T47D (cell line): ENCODE measurements at places on chromosomes 4 and X.

- DNase-seq: no peak
Observed at GRCh38 chr4:70701271-70701670, 12.9 kb downstream of the UTP3 start.

GRCh38 chr4:94389595-94390267 is 47.1 kb upstream of the HPGDS start:
- DNase-seq: no peak

- no peak for DNase-seq
Observed at GRCh38 chr4:81601358-81601694, 129.6 kb upstream of the RASGEF1B start.

DNA sequence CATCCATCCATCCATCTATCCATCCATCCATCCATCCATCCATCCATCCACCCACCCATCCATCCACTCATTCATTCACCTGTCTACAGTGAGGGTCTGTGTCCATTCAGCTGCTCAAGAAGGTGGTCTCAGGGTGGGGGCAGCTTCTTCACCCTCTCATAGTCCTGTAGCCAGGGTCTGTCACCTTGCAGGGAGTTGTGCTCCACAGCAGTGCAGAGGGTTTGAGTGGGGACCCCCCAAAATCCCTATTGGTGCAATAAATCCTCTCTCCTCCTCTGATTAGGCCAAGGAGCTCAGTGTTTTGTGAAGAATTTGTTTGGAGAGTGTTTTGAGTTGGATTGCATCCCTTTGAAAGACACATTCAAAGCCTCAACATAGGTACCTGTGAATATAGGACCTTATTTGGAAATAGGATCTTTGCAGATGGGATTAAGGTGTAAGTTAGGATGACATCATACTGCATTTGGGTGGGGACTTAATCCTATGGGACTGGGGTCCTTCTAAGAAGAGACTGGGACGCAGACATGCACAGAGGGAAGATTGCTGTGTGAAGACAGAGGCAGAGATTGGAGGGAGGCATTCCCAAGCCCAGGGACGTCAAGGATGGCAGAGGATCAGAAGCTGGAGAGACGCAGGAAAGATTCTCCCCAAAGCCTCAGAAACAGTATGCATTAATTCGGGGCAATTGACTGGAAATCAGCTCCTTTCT is 12.0 kb downstream of the P2RY8 start:
- no peak for DNase-seq

GRCh38 chrX:17737986-17738713 is 857 bp downstream of the SCML1 start:
- DNase-seq: no peak

DNA sequence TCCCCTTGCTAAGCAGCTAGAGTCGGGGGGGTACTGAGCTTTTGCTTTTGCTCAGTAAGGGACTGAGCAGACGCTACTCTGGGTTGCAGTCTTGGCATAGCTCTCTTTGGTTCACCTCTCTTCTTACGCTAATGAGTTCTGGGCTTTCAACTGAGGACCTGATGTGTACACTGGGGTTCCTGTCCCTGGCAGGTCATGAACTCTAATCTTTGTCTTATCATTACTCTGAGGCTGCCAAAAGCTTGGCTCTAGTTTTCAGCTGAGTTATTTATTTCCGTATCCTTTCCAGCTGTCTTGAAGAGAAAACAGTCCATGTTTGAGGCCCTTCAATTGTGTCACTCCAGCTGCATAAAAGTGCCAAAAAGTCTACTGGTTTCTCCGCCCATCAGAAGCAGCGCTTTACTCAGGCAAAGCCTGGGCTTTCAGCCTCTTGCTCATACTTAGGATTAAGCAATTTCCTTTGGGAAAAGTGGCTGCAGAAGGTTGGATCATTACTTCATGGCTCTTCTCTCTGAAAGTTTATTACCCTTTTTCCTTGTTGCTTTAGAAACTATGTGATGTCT is 121.0 kb upstream of the STOX2 start:
- no peak for DNase-seq

DNA sequence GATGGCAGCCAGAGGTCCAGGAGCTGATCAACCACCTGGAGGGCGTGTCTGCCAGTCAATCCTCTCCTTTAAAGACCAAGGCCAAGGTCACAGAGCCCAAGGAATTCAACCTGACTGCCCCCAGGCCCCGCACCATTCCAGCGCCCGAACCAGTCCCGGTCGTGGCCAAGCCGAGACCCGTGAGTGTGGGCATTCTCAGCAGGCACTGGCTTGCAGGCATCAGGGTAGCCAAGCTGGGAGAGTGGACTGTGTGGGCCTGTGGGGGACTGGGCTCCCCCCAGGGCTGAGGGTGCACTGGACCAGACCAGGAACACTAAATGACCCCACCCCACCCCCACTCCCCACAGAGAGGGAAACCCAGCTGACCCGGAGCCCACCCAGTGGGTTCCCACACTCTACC is 23.8 kb upstream of the RNF4 start:
- DNase-seq: no peak

GRCh38 chr4:42513748-42514492 is 116.6 kb downstream of the SHISA3 start:
- DNase-seq: no peak

- peak; percentile 19 for DNase-seq
Observed at GRCh38 chr4:72110886-72111285, 79.1 kb downstream of the NPFFR2 start.

GRCh38 chr4:122908223-122908622 is 14.2 kb downstream of the NUDT6 start:
- DNase-seq: peak; percentile 64

GRCh38 chr4:177079327-177079726 is 230.3 kb upstream of the NEIL3 start:
- no peak for DNase-seq

DNA sequence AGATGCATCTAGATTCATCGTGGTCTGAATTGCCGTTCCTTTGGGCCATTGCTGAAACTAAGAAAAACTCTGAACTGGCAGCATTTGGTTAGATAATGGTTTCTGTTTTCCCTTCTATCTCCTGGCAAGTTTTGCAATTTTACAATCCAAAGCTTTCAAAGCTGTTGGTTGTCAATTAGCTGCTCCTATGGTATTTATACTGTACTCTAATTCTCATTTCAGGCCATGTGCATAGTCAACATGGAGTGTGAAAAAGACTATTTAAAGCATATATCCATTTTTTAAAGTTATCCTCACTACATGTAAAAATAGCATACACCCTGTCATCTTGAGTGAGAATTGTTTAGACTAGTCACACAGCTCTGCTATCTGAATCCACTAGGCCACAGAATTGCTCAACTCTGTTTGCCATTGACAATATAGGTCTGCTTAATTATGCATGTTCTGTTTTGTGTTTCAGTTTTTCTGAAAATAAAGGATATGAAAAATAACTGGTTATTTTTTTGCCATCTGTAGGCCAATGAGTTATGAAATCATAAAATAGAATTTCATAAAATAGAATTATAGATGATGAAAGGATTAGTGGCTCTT is 27.7 kb upstream of the TEC start:
- DNase-seq: no peak

GRCh38 chr4:76090241-76090691 is 15.8 kb downstream of the ART3 start:
- no peak for DNase-seq

DNA sequence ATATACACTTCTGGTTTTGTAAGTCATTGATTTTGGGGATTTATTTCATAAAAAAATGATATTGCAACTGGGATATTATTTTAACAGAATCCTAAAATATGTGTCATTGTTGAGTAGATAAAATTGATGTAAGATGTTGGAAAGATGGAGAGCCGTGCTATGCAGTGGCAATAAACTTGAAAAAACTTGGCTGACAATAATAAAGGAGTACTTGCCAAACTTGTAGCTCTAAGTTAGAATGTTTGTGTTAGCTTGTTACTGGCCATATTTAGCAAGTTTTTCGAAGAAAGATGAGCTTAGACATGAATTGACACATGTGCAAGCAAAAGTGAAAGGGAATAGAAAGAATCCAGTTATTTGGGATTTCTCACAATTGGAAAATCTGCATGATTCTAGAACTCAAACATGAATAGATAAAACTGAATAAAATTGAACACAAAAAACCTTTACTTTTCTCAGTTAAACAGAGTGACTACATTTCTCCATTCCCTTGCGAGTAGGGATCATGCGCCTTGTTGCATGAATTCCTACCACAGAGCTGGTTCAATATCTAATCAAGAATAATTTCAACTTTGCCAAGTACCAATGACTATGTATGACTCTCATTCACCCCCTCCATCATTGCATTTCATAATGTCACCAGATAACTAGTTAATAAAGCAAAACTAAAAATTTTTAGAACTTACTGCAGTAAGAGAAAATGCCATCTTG is 327.8 kb downstream of the CAMK2D start:
- no peak for DNase-seq

- DNase-seq: no peak
Observed at GRCh38 chrX:85963736-85964135, 83.6 kb downstream of the CHM start.

DNA sequence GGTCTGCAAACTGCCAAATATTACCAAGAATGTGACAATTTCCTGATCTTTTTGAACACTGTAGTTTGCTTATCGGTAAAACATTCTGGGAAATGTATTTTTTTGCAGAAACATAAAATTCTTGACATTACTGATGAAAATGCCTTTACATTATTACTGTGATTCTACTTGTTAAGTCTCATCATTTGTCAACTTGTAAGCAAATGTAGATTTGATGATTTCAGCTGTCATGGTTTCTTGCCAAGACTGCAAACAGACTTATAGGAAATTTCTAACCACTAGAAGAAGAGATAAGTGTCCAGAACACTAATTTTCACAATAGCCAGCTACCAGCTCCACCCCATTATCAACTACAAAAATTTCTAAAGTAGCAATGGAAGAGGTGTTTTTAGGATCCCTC is 560.4 kb downstream of the STPG2 start:
- DNase-seq: no peak

- no peak for DNase-seq
Observed at GRCh38 chr4:77956917-77957316, 94.3 kb downstream of the MRPL1 start.

DNA sequence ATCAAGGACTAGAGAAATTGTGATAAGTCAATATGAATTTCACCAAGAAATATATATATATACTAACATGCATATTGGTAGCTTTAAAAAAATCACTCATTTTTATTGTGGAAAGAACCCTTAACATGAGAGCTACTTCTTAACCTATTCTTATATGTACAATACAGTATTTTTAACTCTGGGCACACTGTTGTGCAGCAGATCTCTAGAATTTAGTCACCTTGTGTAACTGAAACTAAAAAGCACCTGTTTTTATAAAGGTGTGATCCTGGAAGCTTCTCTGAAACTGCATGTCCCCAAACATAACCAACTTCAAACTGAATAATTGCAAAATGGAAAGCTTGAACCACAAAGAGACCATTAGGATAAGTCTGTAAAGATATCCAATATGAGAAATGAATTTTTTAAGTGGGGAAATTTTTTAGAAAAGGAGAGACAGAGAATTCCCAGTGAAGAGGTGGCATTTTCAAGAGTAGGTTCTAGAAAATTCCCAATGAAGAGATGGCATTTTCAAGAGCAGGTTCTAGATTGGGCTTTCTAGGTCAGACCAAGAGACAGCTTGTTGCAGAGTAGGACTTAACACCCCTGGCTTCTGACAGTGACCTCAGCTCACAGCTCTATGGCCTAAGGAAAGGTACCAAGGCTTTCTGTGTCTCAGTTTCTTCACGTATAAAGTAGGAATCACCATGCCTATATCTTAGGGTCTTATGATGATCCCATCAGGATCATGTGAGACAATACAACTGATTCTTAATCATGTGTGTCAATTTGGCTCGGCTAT is 22.0 kb upstream of the PPARGC1A start:
- DNase-seq: no peak

- no peak for DNase-seq
Observed at GRCh38 chrX:2732076-2732475, 19.8 kb upstream of the XG start.

GRCh38 chr4:137278431-137278830 is 253.9 kb downstream of the PCDH18 start:
- DNase-seq: no peak
